ENCODE measurements at places on chromosomes 7 and 10. TPM values are rescaled to one million over a fixed set of nuclear protein-coding genes. Genes with fewer than 3 reads are reported as not detected.

DNA sequence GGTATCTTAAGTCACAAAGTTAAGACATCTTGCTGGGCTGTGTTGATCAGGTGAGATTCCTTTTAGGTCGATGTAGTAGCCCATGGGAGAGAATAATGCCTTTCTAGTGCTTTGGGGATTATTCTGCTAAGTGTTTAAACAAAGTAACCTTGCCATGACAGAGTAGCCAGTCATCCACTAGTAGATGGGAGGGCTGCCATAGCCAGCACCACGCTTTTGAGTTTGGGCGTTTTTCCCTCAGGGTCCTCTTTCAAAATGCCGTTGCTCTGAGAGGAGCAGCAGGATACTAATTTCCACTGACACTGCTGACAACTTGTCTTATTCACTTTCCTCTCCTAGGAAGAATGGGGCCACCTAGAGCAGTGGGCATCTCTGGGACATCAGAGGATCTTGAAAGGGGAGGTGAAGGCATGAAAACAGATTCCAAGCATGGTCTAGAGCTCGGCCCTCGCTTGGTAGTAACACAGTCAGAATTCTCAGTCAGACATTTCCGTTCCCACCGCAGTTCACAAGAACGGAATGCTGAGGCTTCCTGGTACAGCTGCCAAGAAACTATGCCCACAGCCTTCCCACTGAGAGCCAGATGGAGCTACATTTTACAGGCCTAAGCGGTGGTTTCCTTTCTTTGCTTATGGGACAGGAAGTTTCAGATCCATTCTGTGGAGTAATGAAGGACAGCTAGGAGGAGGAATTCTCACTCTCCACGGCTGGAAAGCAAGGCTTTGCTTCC, 15.3 kb upstream of the RSU1 start:
- no peak for DNase-seq

DNA sequence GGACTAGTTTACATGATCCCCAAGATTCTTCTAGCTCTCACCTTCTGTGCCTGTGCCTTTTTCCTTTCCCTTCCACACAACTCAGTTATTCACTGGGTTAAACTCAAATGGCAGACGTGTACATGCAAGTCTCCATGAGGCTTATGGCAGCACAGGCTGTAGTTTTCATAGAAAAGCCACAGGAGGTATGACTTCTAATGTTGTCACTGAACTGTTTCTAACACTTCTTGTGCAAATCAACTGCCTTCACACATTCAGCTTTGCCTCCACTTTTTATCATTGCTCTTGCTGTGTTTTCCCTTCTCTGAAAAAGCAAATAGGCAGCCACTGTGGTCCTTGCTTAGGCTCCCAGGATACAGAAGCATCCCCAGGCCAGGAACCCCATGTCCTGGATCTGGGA, 5.3 kb upstream of the GIMAP5 start:
- DNase-seq = peak; percentile 21

DNA sequence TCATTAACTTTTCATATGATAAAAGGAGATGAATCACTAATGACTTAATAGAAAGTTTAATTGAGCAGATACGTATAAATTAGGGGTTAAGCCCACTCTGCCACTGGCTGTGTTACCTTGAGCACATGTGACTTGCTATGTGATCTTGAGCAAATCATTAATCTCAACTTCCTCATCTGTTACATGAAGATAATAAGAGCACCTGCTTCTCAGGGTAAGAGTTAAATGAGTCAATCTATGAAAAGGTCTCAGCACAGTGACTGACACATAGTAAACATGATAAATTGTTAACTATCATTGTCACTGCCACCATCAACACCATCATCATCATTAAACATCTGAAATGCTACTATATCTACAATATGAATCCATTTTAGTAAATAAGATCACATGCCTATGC, 110.8 kb downstream of the TPK1 start:
- no peak for DNase-seq

DNA sequence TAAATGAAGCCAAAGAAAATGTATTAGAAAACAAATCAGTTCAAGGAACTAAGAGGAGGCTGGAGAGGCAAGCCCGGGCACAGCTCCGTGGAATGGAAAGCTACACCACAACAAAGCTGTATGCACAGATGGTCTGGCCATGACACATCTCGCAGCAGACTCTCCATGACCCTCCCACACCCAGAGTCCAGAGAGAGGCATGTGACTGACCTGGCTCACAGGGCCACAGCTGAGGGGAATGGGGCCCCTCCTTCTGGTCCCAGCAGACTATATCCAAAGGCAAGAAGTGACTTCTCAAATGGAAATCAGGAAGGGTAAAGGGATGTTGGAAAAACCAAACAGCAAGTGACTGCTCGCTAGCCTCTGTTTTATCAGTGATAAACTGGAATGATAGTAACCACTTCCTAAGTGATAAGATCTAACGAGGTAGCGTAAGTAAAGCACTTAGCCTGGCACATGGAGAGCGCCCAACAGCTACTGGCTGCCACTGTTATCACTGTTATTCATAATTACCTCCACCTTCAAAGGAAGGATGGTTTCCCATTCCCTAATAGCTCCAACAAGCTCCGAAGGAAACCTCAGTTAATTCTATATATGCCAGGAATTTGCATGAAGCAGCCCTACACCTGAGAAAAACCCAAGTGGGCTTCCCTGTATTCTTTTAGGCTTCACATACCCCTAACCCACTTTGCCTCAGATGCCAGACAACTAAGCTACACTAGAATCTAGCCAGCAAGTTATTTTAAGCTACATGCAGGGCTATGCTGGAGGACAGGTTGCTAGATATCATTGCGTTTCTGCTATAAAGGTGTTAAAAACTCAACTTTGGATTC, 8.4 kb downstream of the OSBPL3 start:
- no peak for DNase-seq

DNA sequence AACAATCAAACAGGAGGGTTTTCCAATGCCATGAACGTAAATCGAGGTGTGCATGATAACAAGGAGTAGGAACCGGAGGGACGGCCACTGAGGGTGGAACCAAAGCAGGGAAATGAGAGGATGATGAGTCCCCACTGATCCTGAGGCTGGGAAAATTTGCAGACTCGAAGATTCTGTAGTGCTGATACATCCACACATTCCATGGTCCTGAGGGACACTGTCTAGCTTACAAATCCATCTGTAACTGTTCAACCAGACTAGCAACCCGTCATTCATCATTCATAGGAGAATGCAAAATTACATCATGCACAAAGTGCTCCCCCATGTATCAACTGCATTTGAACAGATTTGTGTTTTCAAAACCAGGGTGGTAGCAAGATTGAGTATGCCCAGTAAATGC, 189.7 kb downstream of the PTPRN2 start:
- DNase-seq = no peak

- DNase-seq = no peak
Observed at GRCh38 chr7:132337450-132338080, 238.7 kb downstream of the PLXNA4 start.

- peak; percentile 61 for DNase-seq
Observed at GRCh38 chr10:28663576-28664368, 13.5 kb upstream of the BAMBI start.

GRCh38 chr10:47059606-47060311, 148.5 kb downstream of the PTPN20 start:
- no peak for DNase-seq

- DNase-seq = peak; percentile 67
Observed at GRCh38 chr7:128209229-128210035, 31.6 kb upstream of the LEP start.

Gene HOXA10
- total RNA-seq = not detected

Gene CYP2E1
- total RNA-seq = 0.99 TPM

Gene SPDYE2B
- not detected for total RNA-seq

Gene SCIN
- total RNA-seq = 0.80 TPM

Gene MYO3A
- total RNA-seq = not detected

Gene CCDC172
- not detected for total RNA-seq

Gene MNX1
- not detected for total RNA-seq

Gene H2BK1
- not detected for total RNA-seq
